ENCODE measurements at places on chromosomes 5 and 9.

GRCh38 chr5:159602434-159602833, 272.1 kb upstream of the IL12B start:
- DNase-seq, result peak; percentile 16

- DNase-seq, result no peak
Observed at GRCh38 chr9:79592726-79593493, 21.1 kb downstream of the TLE4 start.

DNA sequence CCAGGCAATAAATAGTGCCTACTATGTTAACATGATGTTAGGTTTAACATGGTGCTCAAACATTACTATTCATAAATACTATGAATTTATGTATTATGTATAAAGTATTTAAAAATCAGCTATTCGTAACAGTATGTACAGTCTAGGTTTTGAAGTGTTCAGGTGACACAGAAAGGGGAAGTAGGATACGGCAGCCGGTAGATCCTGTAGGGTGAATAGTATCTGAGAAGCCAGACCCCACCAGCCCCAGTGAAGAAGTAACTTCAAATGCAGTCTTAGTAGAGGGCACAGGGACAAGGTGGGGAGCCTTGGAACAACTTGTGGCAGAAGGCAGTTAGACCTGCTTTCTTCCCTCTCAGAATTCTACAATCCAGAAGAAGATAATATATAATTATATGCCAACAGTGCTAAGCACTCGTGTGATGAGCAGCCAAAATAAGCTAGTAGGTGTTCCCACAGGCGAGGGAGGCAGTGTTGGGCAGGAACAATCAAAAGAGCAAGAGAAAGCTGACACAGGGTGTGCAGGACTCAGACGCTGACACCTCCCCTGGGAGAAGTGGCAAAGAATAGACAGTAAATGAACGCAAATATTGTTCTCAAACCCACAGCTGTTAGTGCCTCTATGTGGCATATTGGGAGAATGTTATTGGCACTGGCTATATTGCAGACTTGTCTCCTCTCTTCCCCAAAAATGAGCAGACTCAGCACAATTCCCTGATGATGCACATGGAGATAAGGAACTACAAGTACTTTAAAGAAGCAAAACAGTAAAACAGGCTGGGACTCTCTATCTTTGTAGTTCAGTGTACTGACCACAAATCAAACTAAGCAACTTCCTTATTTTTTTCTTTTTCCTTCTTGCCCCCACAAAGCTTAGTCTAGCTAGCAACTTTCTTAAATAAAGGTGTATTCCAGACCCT, 4.6 kb downstream of the ZNF367 start:
- DNase-seq, result no peak

- no peak for DNase-seq
Observed at GRCh38 chr5:163345216-163345615, 92.2 kb upstream of the CCNG1 start.
